ENCODE measurements at places on chromosomes 2 and 18.

DNA sequence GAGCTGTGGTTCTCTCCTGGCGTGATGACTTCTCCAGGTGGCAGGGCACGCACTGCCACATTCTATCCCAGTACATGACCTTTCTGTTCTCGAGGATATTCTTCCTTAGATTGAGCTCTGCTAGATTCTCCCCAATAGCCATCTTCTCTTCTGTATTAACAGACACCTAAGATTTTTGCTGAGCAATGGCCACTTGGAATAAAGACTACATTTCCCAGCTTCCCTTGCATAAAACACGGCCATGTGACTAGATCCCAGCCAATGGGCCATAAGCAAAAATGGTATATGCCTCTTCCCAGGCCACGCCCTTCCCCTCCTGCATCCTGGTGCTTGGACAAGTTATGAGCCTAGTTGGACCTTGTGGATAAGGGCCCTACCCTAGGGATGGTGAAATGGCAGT lies 82.1 kb downstream of the EIF2AK3 start:
- no peak for DNase-seq

DNA sequence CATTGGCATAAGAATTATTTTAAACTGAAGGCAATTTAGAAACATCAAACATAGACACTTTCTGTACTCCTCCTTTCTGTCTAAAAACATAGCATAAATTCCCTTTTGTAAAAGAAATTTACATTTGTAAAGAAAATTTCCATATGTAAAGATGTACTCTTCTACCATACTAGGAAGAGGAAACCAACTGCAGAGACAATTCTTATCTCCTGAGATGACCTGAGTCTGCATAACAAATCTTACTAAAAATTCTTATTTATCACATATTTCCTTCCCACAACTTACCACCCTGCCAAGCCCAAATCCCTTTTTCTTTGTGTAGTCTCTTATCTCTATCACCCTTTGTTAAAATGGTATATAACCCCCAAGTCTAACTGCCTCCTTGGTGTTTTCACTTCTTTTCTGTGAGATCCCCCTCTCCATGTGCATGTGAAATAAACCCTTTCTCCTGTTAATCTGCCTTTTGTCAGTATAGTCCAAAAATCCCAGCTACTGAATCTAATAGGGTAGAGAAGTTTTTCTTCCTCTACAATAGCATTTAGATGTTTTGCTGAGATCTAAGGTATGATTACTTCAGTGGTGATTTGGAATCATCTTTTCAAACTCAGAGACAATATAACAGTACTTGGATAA lies 81.0 kb downstream of the CHN1 start:
- no peak for DNase-seq

GRCh38 chr2:1569879-1570450 lies 156.7 kb downstream of the TPO start:
- DNase-seq, result no peak

GRCh38 chr2:190742431-190742830 lies 93.5 kb downstream of the NAB1 start:
- no peak for DNase-seq

DNA sequence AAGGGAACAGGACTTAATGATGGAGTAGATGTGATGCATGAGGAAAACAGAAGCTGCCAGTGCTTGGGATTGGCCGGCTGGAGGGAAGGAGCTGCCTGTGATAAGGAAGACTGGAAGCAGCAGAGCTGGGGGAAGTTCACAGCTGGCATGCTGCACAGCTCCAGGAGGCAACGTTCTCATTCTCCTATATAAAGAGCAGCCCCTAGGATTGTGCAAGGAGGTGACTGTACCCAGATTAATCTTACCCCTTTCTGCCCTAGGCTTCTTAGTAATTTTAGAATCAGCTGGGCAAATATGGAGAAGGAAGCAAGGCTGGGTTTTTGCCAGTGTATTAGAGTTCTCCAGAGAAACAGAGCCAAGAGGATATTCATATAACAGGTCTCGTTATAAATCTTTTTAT lies 155.8 kb downstream of the ALPK2 start:
- DNase-seq, result no peak

DNA sequence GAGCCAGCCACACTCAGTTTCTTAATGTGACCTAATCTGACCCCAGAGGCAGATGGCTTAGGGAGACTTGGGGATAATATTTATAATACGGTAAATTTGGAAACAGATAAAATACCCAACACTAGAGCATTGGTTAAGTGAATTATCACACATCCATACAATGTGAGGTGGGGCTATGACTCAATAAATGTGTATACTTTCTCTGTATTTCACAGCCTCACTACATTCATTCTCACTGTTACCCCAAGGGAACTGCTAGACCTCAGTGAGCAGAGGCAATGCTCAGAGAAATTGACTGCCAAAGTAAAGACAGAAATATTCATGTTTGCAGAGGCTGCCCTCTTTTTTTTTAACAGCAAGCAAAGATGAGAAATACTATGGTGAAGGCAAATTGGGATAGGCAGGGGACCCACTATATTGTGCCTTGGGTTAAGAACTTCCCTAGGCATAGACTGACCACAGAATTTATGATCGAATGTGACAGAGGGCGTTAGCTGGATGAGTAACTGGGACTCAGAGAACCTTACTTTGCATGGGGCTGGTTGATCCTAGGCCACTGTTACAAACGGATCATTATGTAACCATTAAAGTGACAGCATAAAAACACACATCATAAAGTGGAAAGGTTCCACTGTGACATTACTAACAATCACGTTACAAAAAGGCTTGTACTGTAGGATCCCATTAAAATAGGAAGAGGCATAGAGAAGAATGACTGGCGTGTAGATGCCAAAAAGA lies 246.0 kb upstream of the LYPD1 start:
- DNase-seq, result no peak

GRCh38 chr2:191638079-191638801 lies 39.7 kb upstream of the NABP1 start:
- peak; percentile 73 for DNase-seq

DNA sequence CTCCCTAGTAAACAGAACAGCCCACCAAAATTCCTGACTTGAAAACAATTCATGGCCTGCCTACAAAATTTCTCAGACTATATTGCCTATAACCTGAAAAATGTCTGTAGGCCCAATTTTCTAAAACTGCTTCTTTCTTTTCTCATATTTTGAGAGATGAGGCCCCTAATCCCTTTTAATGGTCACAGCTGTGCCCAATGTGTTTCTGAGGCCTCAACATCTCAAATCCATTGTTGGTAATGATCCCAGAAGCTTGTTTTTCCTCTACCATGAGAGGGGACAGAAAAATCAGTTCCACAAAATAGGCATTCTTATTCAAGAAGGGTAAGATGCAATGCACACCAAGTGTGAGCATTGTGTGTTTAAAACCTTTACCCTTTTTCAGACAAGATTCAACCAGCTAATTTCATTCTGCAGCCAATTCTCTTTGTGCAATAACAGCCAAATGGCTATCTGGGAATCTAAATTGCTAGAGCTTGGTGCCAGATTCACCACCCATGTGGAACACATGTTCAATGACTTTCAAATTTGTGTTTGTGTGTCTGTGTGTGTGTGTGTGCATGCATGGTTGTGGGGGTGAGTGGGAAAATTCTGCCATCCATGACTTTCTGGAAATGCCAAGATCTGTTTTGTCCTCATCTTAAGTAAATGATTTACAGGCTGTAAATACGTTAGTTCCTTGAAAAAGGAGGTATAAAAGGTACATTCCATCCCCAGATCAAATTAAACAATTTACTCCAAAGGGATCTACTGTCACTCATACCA lies 319.5 kb downstream of the TNS1 start:
- DNase-seq, result no peak

GRCh38 chr2:104318001-104318665 lies 535.8 kb upstream of the POU3F3 start:
- DNase-seq, result no peak

- DNase-seq, result no peak
Observed at GRCh38 chr2:158214431-158214830, 112.8 kb downstream of the UPP2 start.

DNA sequence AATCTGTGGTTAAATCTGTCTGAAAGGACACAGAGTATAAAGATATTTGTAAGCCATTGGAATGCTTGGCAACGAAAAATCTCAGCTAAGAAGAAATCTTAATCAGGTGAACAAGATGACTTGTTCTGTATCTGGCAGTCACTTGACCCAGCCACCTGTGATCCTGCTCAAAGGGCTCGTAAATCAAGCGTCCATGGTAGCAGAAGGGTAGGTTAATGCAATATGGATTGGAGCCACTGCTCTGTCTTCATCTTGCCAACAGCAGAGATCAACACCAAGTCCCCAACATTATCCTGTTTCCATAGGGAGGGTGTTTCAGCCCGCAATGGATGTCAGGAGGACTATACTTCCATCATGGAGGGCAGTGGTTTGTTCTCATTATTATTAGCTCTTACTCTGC lies 378.4 kb downstream of the CDH7 start:
- no peak for DNase-seq

GRCh38 chr2:14634489-14635390 lies 2.2 kb downstream of the LRATD1 start:
- DNase-seq, result no peak

DNA sequence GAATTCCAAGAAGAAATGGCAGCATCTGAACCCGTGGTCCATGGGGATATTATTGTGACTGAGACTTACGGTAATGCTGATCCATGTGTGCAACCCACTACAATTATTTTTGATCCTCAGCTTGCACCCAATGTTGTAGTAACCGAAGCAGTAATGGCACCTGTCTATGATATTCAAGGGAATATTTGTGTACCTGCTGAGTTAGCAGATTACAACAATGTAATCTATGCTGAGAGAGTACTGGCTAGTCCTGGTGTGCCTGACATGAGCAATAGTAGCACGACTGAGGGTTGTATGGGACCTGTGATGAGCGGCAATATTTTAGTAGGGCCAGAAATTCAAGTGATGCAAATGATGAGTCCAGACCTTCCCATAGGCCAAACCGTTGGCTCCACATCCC lies 34.4 kb upstream of the DSG3 start:
- DNase-seq, result no peak

DNA sequence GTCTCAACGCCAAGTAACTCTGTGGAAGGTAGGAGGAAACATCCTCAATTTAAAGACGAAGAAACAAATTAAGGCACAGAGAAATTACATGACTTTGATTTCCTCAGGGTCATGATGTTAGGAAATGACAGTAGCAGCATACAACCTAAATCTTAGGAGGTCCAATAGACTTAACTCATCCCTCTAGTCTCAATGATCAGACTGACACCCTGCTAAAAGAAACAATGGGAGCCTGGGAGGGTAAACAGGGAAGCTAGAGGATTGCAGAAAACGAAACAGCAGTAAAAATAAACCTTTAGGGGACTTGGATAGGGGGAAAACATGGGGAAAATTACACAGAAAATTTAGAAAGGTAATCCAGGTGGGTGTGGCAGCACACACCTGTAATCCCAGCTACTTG lies 56.0 kb downstream of the ROCK2 start:
- DNase-seq, result no peak

GRCh38 chr18:42915299-42915698 lies 200.2 kb downstream of the RIT2 start:
- DNase-seq, result no peak

GRCh38 chr2:67999332-67999731 lies 63.5 kb downstream of the C1D start:
- no peak for DNase-seq

DNA sequence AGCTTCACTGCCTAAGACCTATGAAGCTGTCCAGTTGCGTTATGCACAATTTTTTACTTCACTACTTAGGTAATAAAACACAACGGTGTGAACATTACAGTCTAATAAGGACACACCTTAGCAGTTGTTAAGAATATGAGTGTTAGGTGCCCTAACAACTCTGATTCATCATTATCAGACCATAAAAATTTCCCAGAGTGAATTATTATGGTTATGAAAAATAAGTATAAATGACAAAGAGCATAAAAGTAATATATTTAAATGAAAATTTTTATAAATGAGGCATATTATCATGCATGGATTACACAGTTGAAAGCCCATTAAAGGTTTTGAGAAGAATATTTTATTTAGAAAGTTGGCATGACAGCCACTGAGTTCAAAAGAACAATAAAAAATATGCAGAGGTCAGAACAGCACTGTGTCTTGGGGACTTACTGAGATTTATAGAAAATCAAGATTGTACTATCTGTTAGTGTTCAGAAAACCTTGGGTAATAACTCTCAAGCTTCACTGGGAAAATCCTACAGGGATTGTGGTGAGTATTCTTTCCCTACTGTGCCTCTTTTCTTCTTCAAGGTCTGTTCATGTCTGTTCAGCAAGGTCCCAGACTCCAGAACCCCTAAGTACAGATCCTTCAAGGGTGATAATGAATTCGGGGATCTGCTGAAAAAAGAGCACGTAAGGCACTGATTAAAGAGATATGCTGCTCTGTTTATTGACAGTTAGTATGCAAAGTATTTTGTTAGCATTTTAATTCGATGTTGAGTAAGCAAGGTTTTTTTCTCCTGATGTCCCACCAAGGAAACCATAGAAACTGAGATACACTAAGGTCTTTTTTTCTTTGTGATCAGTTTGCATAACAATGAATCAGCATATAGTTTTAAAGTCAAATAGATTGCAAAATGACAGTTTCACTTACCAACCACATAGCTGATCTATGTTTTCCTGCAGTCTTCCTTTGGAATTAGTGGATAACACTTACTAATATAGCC lies 250.0 kb downstream of the DSEL start:
- peak; percentile 42 for DNase-seq

- no peak for DNase-seq
Observed at GRCh38 chr2:43133708-43134570, 92.5 kb downstream of the ZFP36L2 start.

- DNase-seq, result no peak
Observed at GRCh38 chr2:214808981-214809750, at the start of gene BARD1. BARD1 (minus strand) TSS chr2:214809683; CDS start chr2:214809569, 114 bp downstream.

- DNase-seq, result no peak
Observed at GRCh38 chr2:120680136-120680761, 55.4 kb upstream of the GLI2 start.

DNA sequence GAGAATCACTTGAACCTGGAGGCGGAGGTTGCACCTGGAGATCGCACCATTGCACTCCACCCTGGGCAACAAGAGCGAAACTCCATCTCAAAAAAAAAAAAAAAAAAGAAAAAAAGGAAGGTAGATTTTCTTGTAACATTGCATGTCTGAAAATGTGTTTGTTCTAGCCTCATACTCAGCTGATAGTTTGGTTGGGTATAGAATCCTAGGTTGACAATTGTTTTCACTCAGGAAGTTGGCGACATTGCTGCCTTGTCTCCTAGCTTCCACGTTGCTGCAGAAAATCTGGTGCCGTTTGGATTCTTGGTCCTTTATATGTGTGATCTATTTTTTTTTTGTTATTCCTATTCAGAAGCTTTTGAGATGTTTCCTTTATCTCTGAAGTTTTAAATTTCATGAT lies 4.7 kb downstream of the ING5 start:
- no peak for DNase-seq

All from Panc1 (cell line).